Neural crest cell (in vitro differentiated cells): ENCODE measurements at places on chromosomes 7 and 10. TPM values are rescaled to one million over a fixed set of nuclear protein-coding genes. Genes with fewer than 3 reads are reported as not detected.
A peak's percentile ranks its signal among the peaks of the same experiment; 100 is the strongest.

- DNase-seq, result no peak
Measured at GRCh38 chr7:55641273-55641691, 69.0 kb upstream of the VOPP1 start.

The PARP12 gene
- total RNA-seq, result 2.7 and 2.9 TPM in 2 replicates

The DNAH11 gene
- 0.63 and 0.84 TPM in 2 replicates for total RNA-seq

DNA sequence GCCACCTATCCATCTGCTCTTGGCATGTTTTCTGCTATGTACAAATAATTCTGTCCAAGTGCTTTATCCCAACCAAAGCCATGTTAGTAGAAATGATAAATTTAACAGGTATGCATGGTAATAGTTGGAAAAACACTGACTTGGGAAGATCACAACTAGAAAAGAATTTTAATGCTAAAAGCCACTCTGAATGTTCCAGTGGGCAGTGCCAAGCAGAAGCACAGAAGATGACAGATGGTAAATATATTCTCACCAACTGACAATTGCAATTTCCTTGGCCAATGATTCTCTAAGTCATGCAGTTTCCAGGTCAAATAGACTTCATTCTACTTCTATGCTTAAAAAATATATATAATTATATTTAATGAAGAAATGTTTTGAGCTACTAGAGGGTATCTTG is 83.6 kb upstream of the SEMA3C start:
- DNase-seq, result no peak

The FAM221A gene
- 10.3 and 11.1 TPM in 2 replicates for total RNA-seq

DNA sequence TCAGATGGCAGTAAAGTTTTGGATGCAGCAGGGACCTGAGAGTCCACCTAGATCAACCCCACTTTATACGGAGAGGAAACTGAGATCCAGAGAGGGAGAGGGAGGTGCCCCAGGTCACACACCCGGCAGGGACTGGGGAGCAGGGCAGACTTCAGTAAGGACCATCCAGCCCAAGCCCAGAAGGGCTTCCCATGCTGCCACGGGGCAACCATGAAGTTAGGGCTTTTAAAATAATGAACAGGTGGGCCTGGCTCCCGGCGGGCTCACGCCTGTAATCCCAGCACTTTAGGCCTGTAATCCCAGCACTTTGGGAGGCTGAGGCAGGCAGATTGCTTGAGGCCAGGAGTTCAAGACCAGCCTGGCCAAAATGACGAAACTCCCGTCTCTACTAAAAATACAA is 98.5 kb downstream of the HIP1 start:
- DNase-seq, result no peak

The FBXL13 gene
- total RNA-seq, result 2.1 TPM in 2 replicates

DNA sequence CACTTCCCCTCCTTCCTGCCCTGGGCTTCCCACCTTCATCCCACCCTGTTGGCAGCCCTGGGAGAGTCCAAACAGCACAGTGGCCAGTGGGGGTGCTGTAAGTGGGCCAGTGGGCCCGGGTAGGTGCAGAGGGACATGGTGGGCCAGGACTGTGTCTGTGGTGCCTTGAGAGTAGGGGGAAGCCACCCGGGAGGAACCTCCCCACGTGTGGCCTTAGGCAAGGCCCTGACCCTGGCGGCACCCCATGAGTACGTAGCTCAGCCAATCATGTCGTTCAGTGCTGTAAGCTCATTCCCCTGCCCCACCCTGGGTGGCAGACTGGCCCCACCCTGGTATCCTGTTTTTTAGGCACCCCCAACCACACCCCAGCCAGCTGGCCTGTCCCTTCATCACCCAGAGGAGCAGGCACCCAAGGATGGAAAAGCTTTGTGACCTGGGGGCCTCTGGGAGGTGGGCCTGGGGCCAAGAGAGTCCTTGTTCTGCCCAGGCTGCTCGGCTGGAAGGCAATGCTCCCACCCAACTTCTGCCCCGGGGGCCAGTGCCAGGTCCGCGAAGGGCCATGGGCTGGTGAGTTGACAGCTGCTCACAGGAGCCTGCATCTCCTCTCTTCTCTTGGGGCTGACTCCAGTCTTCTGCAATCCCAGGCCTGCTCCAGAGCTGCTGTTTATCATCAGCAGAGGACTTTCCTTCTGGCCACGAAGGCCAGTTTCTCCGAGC is 41.6 kb downstream of the TSPAN15 start:
- no peak for DNase-seq

DNA sequence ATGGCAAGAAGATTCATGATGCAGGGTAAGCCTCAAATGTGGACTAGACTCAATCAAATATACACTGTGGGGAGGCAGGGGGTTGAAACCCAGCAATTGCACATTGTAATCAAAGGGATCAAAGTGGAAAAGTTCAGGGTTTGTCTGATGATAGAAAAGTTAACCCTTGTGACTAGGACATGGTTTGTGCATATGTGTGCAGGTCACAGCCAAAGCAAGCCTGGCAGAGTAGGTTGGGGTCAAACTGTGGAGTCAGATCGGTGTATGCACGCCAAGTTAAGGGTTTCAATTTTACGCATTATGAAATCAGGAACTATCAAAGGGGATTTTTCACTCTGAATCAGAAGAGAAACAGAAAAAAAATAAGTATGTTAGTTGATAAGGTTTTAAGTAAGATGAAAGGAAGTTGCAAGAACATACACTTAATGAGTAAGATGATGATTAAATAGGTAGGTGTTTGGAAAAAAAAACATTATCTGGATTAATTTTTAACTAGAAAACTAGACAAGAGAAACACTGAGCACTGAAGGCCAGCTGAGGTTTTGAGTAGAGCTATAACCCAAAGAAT is 188.3 kb downstream of the DGKB start:
- no peak for DNase-seq

DNA sequence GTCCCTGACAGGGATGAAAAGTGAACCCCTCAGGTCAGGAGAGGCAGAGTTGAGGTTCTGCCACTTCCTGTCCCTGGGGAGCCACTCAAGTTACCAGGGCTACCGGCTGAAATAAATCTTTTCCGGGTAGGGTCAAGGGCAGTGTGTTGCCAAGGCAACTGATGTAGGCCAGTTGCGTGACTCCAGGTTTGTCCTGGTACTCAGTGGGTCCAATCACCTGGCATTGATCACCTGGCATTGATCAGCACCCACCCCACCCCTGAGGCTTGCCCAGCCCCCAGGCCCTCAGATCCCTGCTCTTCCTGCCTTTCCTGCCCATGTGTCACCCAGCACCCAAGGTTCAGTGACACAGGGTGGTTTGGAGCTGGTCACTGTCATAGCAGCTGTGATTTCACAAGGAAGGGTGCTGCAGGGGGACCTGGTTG is 5.9 kb downstream of the SAP25 start:
- DNase-seq, result no peak

- no peak for DNase-seq
Measured at GRCh38 chr10:27663621-27664020, 82.0 kb downstream of the MKX start.

GRCh38 chr10:50506861-50507573 is 116.7 kb downstream of the SGMS1 start:
- no peak for DNase-seq

DNA sequence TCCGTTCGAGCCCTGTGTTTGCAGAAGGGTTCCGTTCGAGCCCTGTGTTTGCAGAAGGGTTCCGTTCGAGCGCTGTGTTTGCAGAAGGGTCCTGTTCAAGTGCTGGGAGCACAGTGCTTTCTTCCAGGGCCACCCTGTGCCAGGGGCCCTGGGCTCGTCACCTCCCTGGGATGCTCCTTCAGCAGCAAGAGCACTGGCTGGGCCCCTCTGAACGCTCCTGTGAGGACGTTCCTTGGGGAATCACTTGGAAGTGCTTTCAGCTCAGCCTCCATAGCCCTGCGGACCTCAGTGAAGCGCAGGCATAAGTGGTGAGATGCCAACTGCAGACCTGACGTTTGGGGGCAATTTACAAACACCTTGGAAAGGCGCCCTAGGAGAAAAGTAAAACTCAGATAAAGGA is 103.6 kb downstream of the DYNC2I1 start:
- DNase-seq, result no peak

The SLK gene
- total RNA-seq, result 28.4 and 30.0 TPM in 2 replicates

- no peak for DNase-seq
Measured at GRCh38 chr7:7439564-7439963, 96.1 kb downstream of the COL28A1 start.

- no peak for DNase-seq
Measured at GRCh38 chr7:131932271-131932670, 375.8 kb upstream of the PODXL start.

The SFRP4 gene
- total RNA-seq, result not detected in 2 replicates

The DOCK4 gene
- total RNA-seq, result 14.1 and 15.3 TPM in 2 replicates

The CTAGE6 gene
- not detected in 2 replicates for total RNA-seq

GRCh38 chr10:51363415-51363814 is 289.1 kb downstream of the PRKG1 start:
- no peak for DNase-seq

The C10orf95 gene
- 0.21 and 0.27 TPM in 2 replicates for total RNA-seq

DNA sequence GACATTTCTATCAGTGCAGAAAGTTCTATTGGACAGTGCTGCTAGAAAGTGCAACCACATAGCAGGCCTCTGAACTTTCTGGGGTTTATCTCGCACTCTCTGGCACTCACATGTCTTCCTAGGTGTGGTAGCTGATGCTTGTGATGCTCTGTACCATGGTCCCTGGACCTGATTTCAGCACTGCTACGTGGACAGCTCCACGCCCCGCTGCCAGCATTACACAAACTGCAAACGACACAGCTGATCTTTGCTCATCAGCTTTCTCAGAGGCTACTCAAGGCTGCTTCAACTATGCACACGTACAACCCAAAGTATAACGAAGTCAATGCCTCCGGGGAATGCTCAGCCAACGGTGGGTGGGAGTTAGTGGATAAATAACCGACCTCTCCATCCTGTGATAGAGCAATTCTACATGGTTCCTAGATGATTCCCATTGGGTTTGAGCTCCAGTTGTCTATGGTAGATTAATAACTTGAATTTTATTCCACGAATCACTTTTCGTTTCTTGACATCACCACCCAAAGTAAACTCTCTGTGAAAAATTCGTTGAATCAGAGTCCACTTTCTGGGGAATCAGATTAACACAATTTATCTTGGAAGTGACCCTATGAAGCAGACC is 302.5 kb downstream of the ACTR3B start:
- DNase-seq, result peak; percentile 44

The GLRX3 gene
- 121 and 124 TPM in 2 replicates for total RNA-seq

The SKIDA1 gene
- 52.1 and 53.0 TPM in 2 replicates for total RNA-seq

DNA sequence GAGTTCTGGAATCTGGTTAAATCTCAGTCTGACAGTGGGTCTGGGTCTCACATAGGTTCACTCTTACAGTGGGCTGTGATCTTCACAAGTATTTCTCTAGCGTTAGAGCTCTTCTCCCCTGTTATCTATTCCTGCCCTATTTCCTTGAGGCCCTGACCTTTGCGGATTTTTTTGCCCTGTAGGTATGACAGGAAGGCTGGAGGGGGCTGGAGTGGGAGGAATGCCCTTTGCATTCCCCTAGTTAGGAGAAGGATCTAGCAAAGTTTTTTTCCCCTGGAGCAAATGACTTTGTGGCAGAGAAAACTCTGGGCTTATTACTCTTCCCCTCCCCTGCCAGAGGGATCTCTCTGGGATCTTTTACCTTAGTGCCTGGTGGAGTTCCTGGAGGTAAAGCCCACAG is 49.2 kb downstream of the GALNT11 start:
- DNase-seq, result no peak

The ZKSCAN5 gene
- 21.5 and 21.7 TPM in 2 replicates for total RNA-seq

GRCh38 chr7:124059375-124059774 is 26.5 kb upstream of the TMEM229A start:
- no peak for DNase-seq

GRCh38 chr7:36750451-36750850 is 26.2 kb upstream of the AOAH start:
- no peak for DNase-seq

- DNase-seq, result no peak
Measured at GRCh38 chr10:132746801-132747625, 38.9 kb downstream of the NKX6-2 start.

GRCh38 chr7:1817061-1817712 is 147.1 kb downstream of the ELFN1 start:
- DNase-seq, result no peak

The SFR1 gene
- 13.9 and 14.0 TPM in 2 replicates for total RNA-seq

The TMEM178B gene
- 19.7 and 22.1 TPM in 2 replicates for total RNA-seq

The TAS2R41 gene
- total RNA-seq, result not detected in 2 replicates

The CALY gene
- total RNA-seq, result 0.82 and 0.89 TPM in 2 replicates

DNA sequence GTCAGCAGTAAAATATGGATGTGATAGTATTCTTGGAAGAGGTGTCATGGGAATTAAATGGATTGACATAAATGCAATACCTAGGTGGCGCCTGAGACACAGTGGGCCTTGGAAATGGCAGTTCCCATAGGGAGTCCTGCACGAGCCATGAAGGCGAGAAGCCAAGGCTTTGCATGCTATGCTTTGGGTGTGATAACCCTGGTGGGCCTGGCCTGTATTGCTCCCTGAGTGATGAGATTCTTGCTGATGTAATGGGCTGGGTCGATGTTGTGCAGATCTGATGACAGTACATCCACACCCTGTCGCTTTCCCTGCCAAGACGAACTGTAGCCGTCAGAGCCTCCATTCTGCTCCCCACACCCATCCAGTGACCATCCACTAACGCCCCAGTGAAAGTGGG is 46.4 kb downstream of the CREB5 start:
- DNase-seq, result no peak

GRCh38 chr7:84336303-84336702 is 141.7 kb upstream of the SEMA3A start:
- DNase-seq, result no peak
